ENCODE measurements at places on chromosomes 5 and 9.
A peak's percentile ranks its signal among the peaks of the same experiment; 100 is the strongest.

GRCh38 chr9:98383758-98384157 is 128.3 kb upstream of the TBC1D2 start:
- no peak for DNase-seq

- DNase-seq = no peak
These were observed 156.2 kb upstream of the S1PR3 start for GRCh38 chr9:88835038-88835466.

DNA sequence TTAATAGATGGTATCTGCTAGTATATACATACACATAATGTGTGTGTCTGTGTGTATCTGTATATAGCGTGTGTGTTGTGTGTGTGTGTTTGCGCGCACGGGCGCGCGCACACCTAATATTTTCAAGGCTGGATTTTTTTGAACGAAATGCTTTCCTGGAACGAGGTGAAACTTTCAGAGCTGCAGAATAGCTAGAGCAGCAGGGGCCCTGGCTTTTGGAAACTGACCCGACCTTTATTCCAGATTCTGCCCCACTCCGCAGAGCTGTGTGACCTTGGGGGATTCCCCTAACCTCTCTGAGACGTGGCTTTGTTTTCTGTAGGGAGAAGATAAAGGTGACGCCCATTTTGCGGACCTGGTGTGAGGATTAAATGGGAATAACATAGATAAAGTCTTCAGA is 757 bp downstream of the FXN start:
- DNase-seq = no peak

- no peak for DNase-seq
These were observed 1.3 kb upstream of the OR13J1 start for GRCh38 chr9:35871545-35871944.

DNA sequence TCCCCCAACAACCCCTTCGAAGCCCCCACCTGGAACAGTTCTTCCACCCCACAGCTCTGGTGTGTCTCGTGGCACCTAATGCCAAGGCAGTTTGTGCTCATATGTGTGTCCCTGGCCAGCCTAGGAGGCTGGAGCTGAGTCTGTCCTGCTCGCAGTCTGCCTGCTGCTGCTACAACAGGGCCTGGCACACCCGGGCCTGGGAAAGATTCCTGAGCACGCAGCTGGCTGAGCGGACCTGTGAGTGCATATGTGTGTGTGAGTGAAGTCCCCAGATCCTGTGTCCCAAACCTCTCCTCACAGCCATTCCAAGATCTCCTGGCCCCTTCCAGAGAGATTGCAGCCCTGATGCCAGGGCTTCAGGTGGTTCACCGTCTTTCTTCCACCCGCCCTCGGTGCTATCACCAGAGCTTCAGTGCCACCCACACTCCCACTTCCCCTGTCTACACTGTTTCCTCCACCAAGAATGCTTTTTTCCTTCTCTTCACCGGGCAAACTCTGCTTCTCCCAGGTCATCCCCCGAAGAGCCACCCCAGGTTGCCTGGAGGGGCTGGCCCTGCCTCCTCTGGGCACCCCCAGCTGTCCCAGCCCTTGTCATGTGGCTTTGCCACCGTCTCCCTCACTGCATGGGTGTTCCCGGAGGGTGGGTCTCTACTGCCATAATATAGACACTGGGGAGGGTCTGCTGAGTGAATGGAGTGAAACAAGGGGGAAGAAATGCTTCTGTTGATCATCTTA is 28.4 kb downstream of the LMX1B start:
- no peak for DNase-seq

DNA sequence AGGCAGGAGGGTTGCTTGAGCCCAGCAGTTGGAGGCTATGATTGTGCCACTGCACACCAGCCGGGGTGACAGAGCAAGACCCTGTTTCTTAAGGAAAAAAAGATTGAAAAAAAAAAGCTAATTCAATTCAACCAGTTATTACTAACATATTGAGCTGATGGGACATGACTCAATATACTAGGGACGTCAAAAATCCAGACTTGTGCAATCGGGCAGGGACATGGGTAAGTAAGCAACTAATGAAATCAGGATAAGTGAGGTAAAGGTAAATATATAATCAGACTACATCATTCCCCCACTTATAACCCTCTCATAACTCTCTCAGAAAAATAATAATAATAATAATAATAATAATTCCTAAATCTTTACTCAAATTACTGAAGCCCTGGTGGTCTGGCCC is 975 bp upstream of the HAVCR1 start:
- no peak for DNase-seq

DNA sequence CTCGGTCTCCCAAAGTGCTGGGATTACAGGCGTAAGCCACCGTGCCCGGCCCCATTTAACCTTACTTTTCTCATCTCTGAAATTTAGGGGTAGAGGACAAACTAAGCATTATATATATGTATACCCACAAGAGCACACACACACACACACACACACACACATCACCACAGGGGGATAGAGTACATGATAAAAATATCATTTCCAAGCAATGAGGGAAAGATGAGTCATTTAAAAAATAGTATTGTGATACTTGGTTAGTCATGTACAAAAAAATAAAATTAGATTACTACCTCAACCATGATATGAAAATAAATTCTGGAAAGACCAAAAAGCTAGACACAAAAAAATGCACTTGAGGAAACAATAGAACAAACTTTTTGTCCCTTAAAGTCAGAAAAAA is 67.2 kb downstream of the CDH18 start:
- DNase-seq = no peak

DNA sequence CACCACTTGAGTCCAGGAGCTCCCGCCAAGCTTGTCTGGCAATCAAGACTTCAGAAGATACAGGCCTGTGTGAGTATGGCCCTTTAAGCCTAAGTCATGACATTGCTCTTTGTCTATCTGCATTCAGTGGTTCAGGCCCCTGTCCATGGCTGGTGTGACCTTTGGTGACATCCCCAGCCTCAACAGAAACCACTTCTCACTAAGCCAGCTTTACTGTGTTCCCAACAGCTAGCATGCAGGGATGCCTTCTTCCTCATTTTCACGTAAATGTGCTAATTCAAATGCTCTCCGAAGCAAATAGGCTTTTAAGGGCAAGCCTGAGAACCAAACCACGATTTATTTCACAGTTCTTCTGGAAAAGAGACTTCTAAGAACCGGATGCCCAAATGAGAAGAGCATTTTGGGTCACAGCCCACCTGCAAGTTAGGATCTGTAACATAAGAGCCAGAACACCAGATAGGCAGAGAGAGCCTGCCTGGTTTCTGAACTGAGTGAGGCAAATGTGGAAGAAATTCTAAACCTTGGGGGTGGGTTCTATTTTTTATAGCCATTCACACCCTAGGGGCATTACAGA is 14.9 kb downstream of the CD180 start:
- DNase-seq = no peak

- no peak for DNase-seq
These were observed 462.7 kb upstream of the CD180 start for GRCh38 chr5:67659288-67659687.

DNA sequence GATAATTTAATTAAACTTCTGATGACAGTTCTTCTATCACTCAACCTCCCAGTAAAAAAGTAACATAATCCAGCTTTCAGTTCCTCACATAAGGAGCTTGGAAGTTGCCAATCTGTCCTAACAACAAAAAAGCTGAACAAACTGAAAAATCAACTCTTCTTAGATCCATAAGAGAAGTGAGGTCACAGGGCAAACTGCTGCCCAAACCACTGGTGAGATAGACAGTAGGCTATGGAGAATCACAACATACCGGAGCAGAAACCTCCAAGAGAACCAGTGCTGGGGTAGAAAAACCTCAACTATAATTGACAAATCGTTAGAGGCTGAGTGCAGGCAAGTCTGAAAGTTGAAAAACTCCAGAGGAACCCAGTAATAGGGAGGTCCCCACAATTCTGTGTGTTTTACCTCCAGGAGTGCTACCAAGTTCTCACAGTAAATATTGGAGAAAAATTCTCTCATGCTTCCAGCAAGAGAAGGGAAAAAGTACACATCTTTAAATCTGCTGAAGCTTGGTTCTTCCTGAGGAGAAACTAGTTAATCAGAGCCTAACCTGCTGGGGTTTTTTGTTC is 300.0 kb downstream of the PDE4D start:
- no peak for DNase-seq

GRCh38 chr5:81534441-81534840 is 140.5 kb upstream of the ACOT12 start:
- DNase-seq = no peak

DNA sequence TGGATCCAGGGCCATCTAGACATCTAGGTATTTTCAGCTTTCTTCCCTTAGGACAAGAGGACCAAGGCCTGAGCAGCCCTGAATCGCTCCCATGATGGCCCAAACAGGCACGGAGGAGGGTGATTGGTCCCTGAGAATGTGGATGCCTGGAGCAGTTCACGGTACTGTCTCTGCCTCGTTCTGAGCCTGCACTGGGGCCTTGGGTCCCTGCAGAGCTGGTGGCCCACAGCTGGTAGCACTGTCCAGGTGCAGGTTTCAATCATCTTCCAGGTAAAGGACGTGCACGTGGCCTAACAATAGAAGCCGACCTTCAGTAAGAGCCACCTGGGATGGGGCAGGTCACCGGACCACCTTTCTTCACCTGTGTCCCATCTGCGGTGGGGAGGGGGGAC is 19.4 kb upstream of the FCN1 start:
- no peak for DNase-seq

- no peak for DNase-seq
These were observed 517.6 kb downstream of the BNC2 start for GRCh38 chr9:16352791-16353401.

- no peak for DNase-seq
These were observed 52.2 kb downstream of the COL5A1 start for GRCh38 chr9:134693641-134694367.

DNA sequence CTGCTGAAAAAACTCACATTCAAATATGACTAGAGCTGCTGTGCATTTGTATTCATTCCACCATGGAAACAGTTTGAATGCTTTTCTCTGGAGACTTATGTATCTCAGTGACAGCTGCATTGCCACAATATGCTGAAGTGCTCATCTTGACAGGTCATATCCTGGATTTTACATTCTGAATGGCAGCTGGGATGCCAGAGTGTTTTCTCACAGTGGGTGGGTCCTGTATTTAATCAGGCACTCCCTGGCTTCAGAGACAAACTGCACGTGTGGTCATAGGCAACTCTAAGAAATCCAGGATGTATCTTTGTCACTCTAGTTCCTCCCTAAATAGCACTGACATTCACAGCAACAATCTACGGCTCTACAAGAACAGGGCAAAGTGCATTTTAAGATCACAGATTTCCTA is 75.6 kb downstream of the ST8SIA4 start:
- no peak for DNase-seq

DNA sequence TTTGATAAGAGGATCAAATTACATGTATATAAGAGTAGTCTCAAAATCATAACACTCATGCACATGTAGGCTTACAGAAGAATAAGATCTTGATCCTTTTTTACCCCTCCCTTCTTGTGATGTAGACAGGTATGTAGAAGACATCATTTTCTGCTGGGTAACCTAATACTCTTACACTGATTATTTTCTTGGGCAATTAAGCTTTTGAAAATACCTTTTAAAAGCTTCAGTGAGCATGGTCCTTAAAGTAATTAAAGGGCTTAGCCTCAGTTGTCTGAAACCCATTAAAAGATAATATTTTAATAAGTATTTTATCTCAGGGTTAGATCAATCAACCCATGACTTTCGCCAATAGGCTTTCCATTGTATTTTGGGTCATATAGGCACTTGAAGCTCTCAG is 50.6 kb downstream of the ALDH1A1 start:
- DNase-seq = peak; percentile 44

GRCh38 chr5:73592551-73592950 is 27.0 kb downstream of the UTP15 start:
- no peak for DNase-seq

DNA sequence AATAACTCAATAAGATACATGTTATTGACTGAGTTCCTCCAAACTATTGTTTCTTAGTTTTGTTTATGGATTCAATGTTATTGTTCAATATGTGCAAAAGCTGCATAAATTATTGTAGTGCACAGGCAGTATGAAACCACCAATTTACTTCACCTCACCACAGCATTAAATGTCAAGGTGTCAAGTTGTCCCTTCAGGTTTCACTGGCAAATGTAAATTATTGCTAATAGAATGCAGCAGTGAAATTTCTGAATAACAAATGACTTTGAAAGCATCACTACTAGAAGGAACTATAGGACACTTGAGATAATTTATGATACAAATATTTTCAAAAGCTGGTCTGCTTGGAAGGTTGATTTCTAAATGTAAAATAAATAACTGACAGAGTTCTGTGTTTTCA is 116.4 kb upstream of the PTPRD start:
- DNase-seq = no peak

DNA sequence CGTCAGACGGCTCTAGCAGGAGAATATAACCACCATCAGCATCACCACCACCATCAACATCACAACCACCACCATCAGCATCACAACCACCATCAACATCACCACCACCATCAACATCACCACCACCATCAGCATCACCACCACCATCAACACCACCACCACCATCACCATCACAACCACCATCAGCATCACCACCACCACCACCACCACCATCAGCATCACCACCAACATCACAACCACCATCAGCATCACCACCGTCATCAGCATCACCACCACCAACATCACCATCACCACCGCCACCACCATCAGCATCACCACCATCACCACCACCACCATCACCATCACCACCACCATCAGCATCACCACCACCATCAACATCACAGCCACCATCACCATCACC is 210.7 kb downstream of the C9orf50 start:
- DNase-seq = no peak

DNA sequence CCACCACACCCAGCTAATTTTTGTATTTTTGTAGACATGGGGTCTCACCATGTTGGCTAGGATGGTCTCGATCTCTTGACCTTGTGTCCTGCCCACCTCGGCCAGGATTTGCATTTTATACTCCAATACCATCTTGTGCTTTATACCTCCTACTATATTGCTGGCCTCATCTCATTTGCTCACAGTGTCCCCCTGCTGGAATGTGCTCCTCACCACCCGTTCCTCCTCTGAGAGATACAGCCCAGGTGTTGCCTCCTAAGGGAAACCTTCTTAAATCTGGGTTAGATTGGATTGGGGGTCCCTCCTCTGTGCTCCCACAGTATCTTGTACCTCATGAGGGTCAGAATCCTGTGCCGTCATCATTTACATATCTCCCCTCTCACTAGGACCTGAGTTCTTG is 131.7 kb downstream of the PAPPA start:
- no peak for DNase-seq

- DNase-seq = no peak
These were observed 10.0 kb upstream of the MYORG start for GRCh38 chr9:34386656-34387055.

DNA sequence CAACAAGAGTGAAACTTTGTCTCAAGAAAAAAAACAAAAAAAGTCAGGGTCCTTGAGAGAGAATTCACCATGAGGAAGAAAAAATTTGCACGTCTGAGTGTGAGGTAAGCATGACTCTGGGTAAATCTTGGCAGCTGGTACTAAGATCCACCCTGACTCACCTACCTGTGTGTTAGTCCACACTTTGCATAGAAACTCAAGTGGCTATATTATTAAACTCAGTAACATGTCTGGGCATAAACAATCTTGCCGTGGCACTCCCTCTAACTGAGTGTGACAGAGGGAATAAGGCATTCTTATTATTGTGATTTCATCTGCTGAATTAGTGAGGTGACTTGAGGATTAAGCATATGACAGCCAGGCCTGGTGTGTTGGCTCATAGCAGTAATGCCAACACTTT is 259.4 kb upstream of the VLDLR start:
- DNase-seq = peak; percentile 10

All from NCI-H1105 treated with DMSO at 0.1 percent for 48 hours (cell line).